A172 (cell line): ENCODE measurements at places on chromosomes 6 and 20. TPM values are rescaled to one million over a fixed set of nuclear protein-coding genes. Genes with fewer than 3 reads are reported as not detected.

IL17A gene
- total RNA-seq: not detected in 2 replicates

ATF6B gene
- total RNA-seq: 19.9 and 22.2 TPM in 2 replicates

CDH4 gene
- total RNA-seq: 2.6 and 5.5 TPM in 2 replicates

PKHD1 gene
- not detected in 2 replicates for total RNA-seq

TGM2 gene
- 13.9 and 27.0 TPM in 2 replicates for total RNA-seq

COL9A3 gene
- total RNA-seq: 1.9 and 2.8 TPM in 2 replicates

BHLHE23 gene
- total RNA-seq: not detected in 2 replicates

CALHM4 gene
- not detected in 2 replicates for total RNA-seq

GSTA5 gene
- not detected in 2 replicates for total RNA-seq
